ENCODE measurements at places on chromosomes 2 and 18. TPM values are rescaled to one million over a fixed set of nuclear protein-coding genes. Genes with fewer than 3 reads are reported as not detected.

SIX3 gene
- polyA plus RNA-seq: not detected

FEV gene
- 0.46 TPM for polyA plus RNA-seq

- no peak for DNase-seq
Measured at GRCh38 chr18:39500306-39500705, 1934.7 kb upstream of the CELF4 start.

- no peak for DNase-seq
Measured at GRCh38 chr2:52405980-52406379, 1361.6 kb upstream of the CHAC2 start.

Data from left renal pelvis (tissue), 4 donors.